ENCODE measurements at places on chromosomes 16 and 17. TPM values are rescaled to one million over a fixed set of nuclear protein-coding genes. Genes with fewer than 3 reads are reported as not detected.

The QPRT gene
- 74.0 TPM for polyA plus RNA-seq

The SDR42E2 gene
- polyA plus RNA-seq, result not detected

The PLEKHM1 gene
- 10.6 TPM for polyA plus RNA-seq

The CTF1 gene
- 9.6 TPM for polyA plus RNA-seq

The ZFHX3 gene
- 7.8 TPM for polyA plus RNA-seq

The FSCN2 gene
- 2.7 TPM for polyA plus RNA-seq

The MYH1 gene
- 19.9 TPM for polyA plus RNA-seq

DNA sequence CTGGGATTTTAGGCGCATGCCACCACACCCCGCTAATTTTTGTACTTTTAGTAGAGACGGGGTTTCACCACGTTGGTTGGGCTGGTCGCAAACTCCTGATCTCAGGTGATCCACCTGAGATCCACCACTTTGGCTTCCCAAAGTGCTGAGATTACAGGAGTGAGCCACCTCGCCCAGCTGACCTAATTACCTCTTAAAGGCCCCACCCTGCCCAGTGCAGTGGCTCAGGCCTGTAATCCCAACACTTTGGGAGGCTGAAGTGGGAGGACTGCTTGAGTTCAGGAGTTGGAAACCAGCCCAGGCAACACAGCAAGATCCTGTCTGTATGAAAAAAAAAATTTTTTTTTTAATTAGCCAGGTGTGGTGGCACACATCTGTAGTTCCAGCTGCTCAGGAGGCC is 2.9 kb upstream of the COASY start:
- no peak for DNase-seq

GRCh38 chr16:454397-454940 is 29.0 kb downstream of the RAB11FIP3 start:
- no peak for DNase-seq

GRCh38 chr17:2736956-2737355 is 12.5 kb downstream of the CCDC92B start:
- DNase-seq, result no peak

GRCh38 chr17:77458202-77459017 is 317.6 kb downstream of the SEC14L1 start:
- no peak for DNase-seq

DNA sequence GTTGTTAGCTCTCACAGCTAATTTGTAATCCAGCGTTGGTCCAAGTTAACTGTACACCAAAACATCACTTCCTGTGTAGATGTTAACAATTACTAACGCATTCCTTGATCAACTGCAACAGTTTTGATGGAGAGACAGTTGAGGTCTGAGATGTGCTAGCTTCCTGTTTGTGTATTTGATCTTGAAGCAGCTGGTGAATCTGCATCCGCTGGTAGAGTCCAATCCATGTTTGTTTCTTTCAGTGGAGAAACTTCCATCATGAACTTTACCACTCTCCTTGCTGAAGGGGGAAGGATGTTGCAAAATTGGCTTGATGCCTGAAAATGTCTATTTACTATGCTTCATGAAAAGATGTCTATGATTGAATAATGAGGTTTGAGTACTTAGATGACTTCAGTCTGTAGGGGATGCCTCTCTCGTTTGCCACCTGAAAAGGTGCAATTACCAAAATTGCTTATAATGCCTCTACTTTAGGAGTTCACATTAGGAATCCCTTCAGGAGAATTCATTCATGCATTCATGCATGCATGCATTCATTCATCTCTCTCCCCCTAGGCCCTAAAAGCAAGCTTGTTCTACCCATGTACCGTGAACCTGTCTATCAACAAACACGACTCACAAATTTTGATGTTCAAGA is 39.6 kb upstream of the ZKSCAN2 start:
- no peak for DNase-seq

GRCh38 chr16:88469615-88470395 is 16.7 kb downstream of the ZFPM1 start:
- no peak for DNase-seq

DNA sequence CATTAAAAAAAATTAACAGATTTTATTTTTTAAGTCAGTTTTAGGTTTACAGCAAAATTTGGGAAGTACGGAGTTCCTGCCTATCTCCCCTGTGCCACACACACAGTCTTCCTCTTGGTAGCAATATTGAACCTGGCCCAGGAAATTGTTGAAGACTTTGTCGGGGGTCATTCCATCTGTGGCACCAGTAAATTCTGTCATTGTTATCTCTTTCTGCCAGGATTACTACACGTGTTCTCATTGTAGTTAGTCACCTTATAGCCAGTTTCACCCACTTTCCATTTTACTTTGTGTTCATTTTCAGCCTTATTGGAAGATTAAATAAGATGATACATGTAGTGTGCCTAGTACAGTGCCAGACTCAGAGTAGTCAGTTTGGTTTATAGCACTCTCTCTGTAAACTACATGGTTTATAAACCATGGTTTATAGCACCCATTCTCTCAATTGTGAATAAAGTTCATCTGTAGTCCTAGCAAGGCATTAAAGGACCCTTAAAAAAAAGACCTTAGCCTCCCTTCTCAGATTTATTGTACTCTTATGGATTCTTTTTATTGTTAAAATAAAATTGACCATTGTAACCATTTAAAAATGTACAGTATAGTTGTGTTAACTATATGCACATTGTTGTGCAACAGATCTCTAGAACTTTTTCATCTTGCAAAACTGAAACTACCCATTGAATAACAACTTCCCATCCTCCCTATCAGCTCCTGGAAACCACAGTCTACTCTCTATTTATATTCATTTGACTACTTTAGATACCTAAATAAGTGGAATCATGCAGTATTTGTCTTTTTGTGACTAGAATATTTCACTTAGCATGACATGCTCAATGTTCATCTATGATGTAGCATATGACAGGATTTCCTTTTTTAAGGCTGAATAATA is 36.1 kb downstream of the NLK start:
- DNase-seq, result no peak

- no peak for DNase-seq
Measured at GRCh38 chr17:31470592-31470991, 79.1 kb downstream of the RAB11FIP4 start.

- peak; percentile 12 for DNase-seq
Measured at GRCh38 chr16:14446796-14447195, 183.3 kb downstream of the PARN start.

GRCh38 chr17:49567871-49568694 is 7.6 kb upstream of the NXPH3 start:
- DNase-seq, result peak; percentile 80

GRCh38 chr16:22386976-22387375 is 12.6 kb upstream of the CDR2 start:
- DNase-seq, result peak; percentile 36

DNA sequence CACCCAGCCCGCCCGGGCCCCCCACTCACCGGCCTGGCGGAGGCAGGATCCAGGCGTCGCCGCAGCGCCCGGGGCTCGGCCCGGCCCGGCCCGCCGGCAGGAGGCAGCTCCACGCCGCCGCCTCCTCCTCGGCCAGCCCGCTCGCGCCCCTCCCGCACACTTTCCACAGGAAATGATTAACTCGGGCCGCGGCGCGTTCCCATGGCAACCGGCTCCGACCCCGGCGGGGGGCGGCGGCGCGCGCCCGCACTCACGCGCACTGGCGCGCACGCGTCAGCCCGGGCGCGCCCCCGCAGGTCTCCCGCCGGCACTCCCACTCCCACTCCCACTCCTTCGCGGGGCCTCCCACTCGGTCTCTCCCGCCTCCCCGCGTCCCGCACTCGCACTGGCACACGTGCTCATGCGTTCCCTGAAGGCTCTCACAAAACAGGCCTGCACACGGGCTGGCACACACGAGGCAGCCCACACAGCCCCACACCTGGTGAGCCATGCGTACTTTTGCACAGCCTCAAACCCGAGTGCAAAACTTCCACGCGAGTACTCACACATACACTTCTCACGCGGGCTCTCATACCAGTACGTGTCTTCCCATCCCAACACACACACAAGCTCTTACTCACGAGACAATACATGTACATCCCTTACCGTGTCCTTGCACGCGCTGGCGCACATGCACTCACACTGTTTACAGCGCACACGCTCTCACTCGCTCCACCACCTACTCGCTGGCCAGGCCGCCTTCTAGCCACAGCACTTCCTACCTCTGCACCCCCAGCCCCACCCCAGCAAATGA is at the start of gene KIFC3:
Gene KIFC3 (minus strand): TSS at position 151 of the 793 bp plus-strand sequence. CDS start 4,248 bp downstream, outside the sequence.
- DNase-seq, result peak; percentile 73

GRCh38 chr17:11109106-11109505 is 131.9 kb upstream of the SHISA6 start:
- DNase-seq, result no peak

All from muscle of arm (tissue), 14 donors.